ENCODE measurements at places on chromosomes 2 and 18.

GRCh38 chr2:60259781-60260180 is 293.7 kb downstream of the BCL11A start:
- no peak for DNase-seq

GRCh38 chr2:173631127-173631460 is 276.4 kb downstream of the CDCA7 start:
- DNase-seq: no peak

DNA sequence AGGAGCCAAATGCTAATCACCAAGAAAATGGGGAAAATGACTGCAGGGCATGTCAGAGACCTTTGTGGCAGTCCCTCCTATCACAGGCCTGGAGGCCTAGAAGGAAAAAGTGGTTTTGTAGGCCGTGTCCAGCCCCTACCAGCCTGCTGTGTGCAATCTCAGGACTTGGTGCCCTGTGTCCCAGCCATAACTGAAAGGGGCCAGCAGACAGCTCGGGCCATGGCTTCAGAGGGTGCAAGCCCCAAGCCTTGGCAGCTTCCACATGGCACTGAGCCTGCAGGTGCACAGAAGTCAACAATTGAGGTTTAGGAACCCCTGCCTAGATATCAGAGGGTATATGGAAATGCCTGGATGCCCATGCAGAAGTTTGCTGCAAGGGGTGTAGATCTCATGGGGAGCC is 391.2 kb upstream of the FSIP2 start:
- DNase-seq: no peak

DNA sequence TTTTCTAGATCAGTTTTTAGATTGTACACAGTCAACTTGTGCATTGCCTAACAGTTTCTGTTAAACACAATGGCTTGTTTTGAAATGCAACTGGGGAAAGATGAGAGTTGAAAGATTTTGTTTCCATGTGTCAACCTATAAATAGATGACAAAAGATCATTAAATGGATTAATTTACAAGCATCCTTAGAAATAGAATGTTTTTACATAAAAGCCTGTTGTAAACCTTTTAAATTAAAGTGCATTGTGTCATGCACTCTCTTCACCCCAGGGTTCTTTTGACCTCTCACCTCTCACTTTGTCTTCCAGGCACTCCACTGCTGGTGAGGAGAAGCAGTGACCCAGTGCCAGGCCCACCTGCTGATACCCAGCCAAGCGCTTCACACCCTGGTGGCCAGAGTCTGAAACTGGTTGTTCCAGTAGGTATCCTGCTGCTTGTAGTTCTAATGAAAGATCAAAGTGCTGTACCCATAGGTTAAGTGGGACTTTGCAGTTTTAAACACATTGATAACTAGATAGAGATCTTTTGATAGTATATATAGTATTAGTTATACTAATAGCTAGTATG is 502.1 kb downstream of the PARD3B start:
- peak; percentile 6 for DNase-seq

DNA sequence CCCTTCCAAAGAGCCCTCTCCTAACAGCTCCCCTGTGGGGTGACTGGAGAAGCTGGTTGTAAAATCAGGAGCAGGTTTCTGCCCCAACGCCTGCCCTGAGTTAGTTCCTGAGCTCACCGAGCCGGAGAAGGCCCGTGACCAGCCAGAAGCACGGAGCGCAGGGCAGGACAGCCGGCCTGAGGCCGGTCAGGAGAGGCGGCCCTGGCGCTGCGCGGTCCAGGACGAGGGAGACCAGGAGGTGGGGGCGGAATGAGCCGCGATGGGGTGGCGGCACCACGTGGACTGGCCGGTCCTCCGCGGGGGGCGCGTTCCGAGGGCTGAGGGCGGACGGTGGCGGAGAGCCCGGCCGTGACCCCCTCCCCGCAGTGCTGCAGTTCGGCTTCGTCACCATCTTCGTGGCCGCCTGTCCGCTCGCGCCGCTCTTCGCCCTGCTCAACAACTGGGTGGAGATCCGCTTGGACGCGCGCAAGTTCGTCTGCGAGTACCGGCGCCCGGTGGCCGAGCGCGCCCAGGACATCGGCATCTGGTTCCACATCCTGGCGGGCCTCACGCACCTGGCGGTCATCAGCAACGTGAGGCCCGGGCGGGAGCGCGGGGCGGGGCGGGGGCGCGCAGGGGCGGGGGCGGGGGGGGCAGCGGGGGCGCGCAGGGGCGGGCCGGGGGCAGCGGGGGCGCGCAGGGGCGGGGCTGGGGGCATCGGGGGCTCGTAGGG is 29.0 kb downstream of the ANO7 start:
- peak; percentile 60 for DNase-seq

DNA sequence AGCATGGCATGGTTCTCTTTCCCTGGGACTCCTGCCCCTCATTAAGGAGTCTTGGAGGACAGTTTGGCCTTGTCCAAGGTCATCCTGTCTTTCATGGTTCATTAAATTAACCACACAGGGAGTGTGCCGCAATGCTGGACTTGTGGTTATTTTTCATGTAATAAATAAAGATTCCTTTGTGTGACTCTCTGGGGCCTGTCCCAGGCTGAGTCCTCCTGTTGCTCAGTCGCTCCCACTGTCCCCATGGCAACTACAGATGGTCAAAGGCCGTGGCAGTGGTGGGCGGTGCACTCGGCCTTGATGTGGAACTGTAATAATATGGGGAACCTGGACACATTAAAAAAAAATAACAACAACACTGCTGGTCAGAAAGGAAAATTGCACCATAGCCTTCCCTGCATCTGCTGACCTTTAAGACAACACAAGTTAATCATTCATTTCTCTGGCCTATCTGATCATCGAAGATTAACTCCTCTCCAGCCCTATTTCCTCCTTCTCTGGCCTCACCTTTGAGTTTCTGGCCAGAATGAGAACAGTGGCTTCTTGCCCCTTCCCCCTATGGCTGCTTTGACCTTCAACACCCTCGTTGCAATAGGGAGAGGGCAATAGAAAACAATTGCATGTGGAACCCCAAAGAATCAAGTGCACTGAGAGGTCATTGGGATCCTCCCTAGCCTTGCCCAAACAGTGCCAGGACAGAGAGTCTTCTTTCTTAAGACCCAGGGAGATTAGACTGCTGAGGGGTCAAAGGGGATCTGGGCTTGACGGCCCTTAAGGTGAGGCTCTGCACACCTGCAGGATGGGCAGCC is 44.7 kb downstream of the PSD4 start:
- DNase-seq: no peak

GRCh38 chr2:162403884-162404283 is 60.0 kb downstream of the GCA start:
- DNase-seq: no peak

- DNase-seq: no peak
These were observed 529.1 kb downstream of the IRS1 start for GRCh38 chr2:226270285-226271058.

DNA sequence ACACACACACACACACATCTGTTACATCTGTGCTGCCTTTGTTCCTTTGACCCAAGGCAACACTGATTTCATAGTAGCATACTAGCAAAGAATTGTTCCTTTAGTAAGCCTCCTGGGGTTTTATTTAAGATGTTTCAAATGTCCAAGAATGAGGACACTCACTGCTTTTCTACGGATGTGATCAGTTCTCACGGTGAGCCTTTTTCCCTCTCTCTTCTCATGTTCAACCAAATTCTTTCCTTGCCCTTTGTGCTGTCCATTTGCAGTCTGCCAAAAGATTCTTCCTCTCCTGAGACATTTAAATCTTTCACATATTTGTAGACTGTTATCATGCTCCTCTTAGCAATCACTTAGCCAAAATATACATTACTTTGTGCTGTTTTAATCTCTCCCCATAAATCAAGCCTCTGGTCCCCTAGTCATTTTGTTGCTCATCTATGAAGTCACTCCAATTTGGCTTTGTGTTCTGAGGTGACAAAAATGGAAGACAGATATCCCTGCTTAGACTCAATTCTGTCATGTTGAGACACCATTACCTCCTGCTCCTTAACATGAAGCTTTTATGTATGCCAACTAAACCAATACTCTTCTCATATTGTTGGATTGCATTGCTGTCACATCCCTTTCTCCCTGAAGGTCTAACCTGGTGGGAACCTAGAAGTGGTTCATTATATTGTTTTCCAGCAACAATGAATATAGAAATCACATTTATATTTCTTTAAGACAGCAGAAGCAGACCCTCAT is 1605.3 kb upstream of the ACVR2A start:
- DNase-seq: no peak

GRCh38 chr2:149487189-149487588 is 100.4 kb downstream of the MMADHC start:
- DNase-seq: no peak

DNA sequence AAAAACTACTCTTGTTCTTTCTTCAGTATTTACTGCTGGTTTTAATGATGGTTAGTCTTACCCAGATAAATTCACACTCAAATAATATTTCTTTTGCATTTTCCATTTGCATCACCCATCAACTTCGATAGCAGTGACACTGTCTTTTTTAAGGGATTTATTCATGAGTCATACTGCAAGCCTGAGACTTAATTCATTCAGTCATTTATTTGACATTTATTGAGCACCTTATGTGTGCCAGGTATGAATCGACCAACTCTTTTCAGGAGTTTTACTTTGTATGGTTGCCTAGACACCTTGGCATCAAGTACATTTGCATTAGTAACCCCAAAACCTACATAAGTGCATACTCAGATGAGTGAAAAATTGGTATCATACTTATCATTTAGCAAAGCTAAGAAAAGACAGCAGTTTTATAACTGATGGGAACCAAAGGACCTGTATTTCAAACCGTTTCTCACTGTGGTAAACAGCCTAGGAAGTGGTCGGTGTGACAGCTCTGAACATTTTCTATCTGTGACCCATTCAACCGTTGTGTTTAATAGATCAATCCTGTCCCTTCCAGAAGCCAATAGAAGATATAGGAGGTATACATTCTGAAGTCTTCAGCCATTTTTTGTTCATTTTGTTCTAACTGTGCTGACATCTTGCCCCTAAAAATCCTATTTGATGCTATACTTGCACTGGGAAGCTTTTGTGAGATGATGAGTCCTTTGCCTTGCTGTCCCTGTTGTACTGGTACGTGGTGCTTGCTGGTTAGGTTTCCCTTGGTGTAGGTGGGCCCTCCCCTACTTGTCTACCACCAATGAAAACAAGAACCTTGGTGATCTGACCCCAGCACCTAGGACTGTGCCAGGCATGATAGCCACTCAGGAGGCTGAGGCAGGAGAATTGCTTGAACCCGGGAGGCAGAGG is 484.7 kb upstream of the RAB12 start:
- DNase-seq: no peak
